Activated CD4-positive, alpha-beta T cell treated with anti-CD3 and anti-CD28 coated beads, Interleukin-2, amount 10 ng/mL, durations not matched to agents 24 days and 14 days (primary cell): ENCODE measurements at places on chromosomes 12 and 14. TPM values are rescaled to one million over a fixed set of nuclear protein-coding genes. Genes with fewer than 3 reads are reported as not detected.

GRCh38 chr12:130041983-130042812 is 120.1 kb upstream of the FZD10 start:
- no peaks in the 10 kb centered on the region for H3K36me3 ChIP-seq
- peaks cover under 1% of the 10 kb centered on the region for H3K4me1 ChIP-seq
- H3K27ac ChIP-seq, result no peak overlapping the region

DNA sequence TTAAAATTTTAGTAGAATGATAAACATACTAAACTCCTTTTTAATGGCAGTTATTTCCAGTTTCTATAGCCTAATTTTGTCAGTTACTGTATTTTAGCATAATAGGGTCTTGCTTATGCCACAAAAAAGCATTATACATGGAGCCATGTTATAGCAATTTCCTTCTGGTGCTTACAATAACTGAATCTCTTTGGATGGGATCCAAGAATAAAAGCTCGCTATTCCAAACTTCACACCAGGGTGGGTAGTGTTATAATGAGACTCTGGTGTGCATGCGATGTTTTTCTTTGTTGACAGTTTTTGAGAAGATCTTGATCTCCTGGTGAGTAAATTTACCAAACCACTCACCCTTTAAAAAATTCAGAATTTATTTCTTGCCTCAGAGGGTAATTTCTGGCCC is 90.4 kb upstream of the CCDC91 start:
- H3K4me1 ChIP-seq, result no peaks in the 10 kb centered on the region
- no peak for DNase-seq
- no peaks in the 10 kb centered on the region for H3K27me3 ChIP-seq
- no peak overlapping the region for H3K4me3 ChIP-seq
- H3K27ac ChIP-seq, result no peak overlapping the region

- peaks cover 46% of the 10 kb centered on the region for H3K36me3 ChIP-seq
- peak; percentile 95 for DNase-seq
- H3K27ac ChIP-seq, result peak overlapping the region; percentile 76
- H3K27me3 ChIP-seq, result no peaks in the 10 kb centered on the region
Measured at GRCh38 chr12:121240484-121241101, 30.7 kb downstream of the P2RX4 start.

DNA sequence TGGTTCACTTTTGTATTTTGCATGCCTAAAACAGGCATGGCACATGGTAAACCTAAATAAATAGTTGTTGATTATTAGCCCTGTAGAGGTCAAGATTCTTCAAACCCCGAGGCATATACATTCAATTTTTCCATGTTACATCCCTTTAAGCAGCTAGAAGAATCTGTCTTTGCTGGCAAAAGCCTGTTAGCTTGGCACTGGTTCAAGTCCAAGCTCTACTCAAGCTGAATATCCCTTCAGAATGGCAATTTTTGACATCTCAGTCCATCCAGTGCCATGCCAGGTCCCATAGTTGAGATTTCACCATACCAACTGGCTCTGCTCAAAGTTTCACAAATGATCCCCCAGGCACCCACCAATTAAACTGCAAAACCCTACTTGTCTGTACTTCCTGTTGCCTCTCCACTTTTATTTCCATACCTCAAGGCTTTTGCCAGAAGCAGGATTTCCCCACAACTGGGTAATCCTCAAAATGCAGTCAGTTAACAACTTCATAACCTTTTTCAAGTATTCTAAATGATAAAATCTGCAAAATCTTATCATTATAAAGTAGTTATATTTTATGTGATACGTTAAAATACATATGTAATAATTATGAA is 9.0 kb upstream of the DCN start:
- DNase-seq, result no peak
- no peaks in the 10 kb centered on the region for H3K4me1 ChIP-seq
- H3K27me3 ChIP-seq, result no peaks in the 10 kb centered on the region

The RAD52 gene
- 15.2 and 15.7 TPM in 2 replicates for total RNA-seq

GRCh38 chr14:104147346-104148125 is 9.1 kb downstream of the KIF26A start:
- H3K27me3 ChIP-seq, result no peaks in the 10 kb centered on the region
- no peak overlapping the region for H3K27ac ChIP-seq
- no peaks in the 10 kb centered on the region for H3K4me1 ChIP-seq
- DNase-seq, result no peak

GRCh38 chr12:59076622-59077021 is 156.3 kb upstream of the LRIG3 start:
- DNase-seq, result no peak
- no peaks in the 10 kb centered on the region for H3K27me3 ChIP-seq
- no peaks in the 10 kb centered on the region for H3K4me1 ChIP-seq
- H3K4me3 ChIP-seq, result no peak overlapping the region

DNA sequence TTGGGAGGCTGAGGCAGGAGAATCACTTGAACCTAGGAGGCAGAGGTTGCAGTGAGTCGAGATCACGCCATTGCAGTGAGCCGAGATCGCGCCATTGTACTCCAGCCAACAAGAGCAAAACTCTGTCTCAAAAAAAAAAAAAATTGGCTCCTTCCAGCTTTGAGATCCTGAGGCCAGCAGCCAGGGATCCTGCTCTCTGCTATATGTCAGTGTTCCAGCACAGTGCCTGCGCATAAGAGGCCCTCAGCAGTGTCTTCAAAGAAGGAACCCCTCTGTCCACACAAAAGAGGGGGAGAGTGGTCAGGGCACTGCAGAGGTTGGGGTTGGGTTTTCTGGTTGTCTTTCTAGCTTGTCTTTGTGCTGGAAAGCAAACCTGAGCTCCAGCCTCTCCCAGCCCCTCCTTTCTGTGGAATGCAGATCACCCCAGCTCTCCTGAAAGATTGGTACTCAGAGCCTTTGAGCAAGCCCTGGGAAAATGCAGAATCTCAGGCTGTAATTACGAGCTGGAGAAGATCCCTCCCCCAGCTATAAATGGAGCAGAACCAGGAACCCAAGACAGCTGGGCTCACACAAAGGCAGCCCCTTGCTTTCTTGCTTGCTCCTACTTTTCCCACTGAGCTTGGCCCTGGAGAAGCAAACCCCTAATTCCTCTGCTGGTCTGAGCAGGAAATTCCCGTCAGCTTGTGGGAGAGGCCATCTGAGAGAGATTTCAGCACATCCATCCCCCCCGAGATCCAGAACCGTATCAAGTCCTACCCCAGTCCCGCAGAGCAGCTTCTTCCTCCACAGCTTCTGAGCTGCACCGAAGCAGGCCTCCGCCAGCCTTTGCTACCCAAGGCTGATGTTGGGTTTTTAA is 205.7 kb downstream of the ZFP36L1 start:
- peaks cover 3% of the 10 kb centered on the region for H3K4me1 ChIP-seq
- DNase-seq, result no peak
- no peak overlapping the region for H3K27ac ChIP-seq
- H3K27me3 ChIP-seq, result no peaks in the 10 kb centered on the region
- no peaks in the 10 kb centered on the region for H3K36me3 ChIP-seq

- no peaks in the 10 kb centered on the region for H3K27me3 ChIP-seq
- no peak overlapping the region for H3K27ac ChIP-seq
Measured at GRCh38 chr14:27187136-27187535, 589.3 kb upstream of the NOVA1 start.

The PIWIL1 gene
- not detected in 2 replicates for total RNA-seq

DNA sequence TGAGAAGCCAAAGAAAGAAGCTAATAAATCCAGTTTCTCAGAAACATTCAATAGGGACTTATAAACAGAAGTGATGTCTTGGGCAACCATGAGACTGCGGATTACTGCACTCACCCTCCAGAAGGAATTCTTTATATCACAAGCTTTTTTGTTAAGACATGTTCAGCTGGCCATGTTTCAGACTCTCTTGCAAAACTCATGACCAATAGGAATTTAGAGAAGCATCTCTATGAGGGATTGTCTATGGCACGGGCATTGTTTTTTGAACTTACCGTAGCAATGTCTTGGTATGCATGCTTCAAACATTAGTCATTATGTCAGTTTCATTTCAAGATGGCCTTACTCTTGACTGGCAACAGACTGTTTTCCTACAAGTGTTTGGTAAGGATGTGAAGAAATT is 15.5 kb upstream of the ZNF268 start:
- H3K27ac ChIP-seq, result no peak overlapping the region
- H3K27me3 ChIP-seq, result no peaks in the 10 kb centered on the region
- no peak for DNase-seq
- H3K4me3 ChIP-seq, result no peak overlapping the region

The SLC17A8 gene
- total RNA-seq, result not detected in 2 replicates

DNA sequence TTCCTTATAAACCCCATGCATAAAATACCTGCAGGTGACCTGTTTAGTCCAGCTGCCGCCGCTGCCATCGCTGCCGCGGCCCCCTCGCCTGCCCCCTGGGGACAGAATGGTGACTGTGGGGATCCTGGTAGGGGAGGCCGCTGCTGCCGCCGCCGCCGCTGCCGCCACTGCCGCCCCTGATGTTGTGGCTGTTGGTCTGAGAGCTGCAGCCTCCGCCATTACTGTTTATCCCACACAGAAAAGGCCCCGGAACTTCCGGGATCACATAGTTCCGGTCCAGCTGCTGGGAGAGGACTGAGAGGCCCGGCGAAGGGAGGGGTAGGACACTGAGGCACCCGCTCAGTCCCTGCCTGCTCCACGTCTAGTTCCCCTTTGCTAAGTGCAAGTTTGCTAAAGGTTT is 244.9 kb downstream of the C12orf50 start:
- no peak for DNase-seq
- no peaks in the 10 kb centered on the region for H3K36me3 ChIP-seq
- no peak overlapping the region for H3K4me3 ChIP-seq

The ANO4 gene
- total RNA-seq, result not detected in 2 replicates

- no peaks in the 10 kb centered on the region for H3K36me3 ChIP-seq
- H3K27me3 ChIP-seq, result peaks cover 9% of the 10 kb centered on the region
- no peak overlapping the region for H3K4me3 ChIP-seq
- no peak overlapping the region for H3K27ac ChIP-seq
Measured at GRCh38 chr14:103108749-103109207, 14.3 kb downstream of the EXOC3L4 start.

DNA sequence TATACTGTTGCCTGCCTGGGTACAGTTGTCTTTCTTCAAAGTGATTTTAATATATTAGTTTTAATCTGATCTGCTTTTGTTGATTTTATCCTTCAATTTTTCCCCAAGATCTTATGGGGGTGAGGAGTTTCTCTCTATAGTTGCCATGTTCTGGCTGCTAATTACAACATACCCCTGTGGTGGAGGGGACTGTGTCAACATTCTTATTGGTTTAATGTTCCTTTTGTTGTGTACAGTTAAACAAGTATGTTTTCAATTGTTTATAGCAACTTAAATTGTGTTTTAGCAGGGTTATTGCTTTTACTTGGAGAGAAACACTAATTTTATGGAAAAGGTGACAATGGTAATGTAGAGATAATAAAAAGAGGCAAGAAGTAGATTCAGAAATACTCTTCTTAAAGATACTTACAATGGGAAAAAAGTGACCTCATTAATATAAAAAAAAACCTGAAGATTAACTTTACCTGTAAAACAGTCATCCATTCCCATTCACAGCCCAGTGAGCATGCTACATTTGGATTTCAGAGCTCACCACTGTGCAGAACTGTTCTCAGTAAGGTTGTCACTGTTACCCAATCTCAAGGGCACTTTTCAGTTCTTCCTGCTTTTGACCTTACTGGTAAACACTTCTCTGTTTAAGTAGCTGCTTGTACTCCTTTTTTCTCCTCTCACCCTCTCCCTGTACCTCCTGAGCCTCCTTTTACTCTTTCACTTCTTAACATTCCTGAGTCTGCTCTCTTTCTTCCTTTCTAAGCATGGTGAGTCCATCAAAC is 8.1 kb upstream of the LRRK2 start:
- H3K27ac ChIP-seq, result no peak overlapping the region
- H3K4me3 ChIP-seq, result no peak overlapping the region
- H3K36me3 ChIP-seq, result no peaks in the 10 kb centered on the region
- peaks cover 13% of the 10 kb centered on the region for H3K27me3 ChIP-seq
- H3K4me1 ChIP-seq, result no peaks in the 10 kb centered on the region

- peaks cover 35% of the 10 kb centered on the region for H3K4me1 ChIP-seq
- H3K27me3 ChIP-seq, result no peaks in the 10 kb centered on the region
- peak overlapping the region; percentile 93 for H3K4me3 ChIP-seq
- peak overlapping the region; percentile 90 for H3K27ac ChIP-seq
Measured at GRCh38 chr12:45216230-45216982, 511 bp downstream of the ANO6 start.
